ENCODE measurements at places on chromosomes 2 and 18. TPM values are rescaled to one million over a fixed set of nuclear protein-coding genes. Genes with fewer than 3 reads are reported as not detected.

Gene PCARE
- total RNA-seq: not detected

Gene CAMKMT
- total RNA-seq: 5.8 TPM

Gene NOL4
- total RNA-seq: 0.42 TPM

Gene ARMC9
- total RNA-seq: 27.5 TPM

Gene C2orf66
- total RNA-seq: not detected

Gene CRACDL
- 1.4 TPM for total RNA-seq

GRCh38 chr2:103788951-103789350 is 1027.1 kb downstream of the TMEM182 start:
- no peak for DNase-seq

GRCh38 chr2:3104261-3104660 is 273.4 kb downstream of the EIPR1 start:
- DNase-seq: no peak

- no peak for DNase-seq
Measured at GRCh38 chr18:9437672-9438071, 37.6 kb upstream of the RALBP1 start.

GRCh38 chr2:188527581-188527993 is 235.9 kb downstream of the GULP1 start:
- DNase-seq: no peak

DNA sequence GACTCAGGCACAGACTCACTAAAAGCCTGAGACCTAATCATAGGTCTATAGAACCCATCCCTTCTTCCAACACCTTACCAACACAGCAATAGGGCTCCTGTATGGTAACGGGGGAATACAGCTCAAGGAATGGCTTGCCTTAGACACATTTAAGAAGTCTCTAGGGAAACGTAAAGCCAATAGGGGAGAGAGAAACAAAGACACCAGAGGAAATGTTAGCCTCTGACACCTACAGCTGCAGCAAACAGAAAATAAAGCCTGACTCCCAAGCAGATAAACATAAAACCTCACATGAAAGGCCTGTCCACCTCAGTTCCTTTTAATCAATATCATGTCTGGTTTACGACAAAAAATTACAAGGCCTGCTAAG is 51.1 kb upstream of the NCOA1 start:
- no peak for DNase-seq

DNA sequence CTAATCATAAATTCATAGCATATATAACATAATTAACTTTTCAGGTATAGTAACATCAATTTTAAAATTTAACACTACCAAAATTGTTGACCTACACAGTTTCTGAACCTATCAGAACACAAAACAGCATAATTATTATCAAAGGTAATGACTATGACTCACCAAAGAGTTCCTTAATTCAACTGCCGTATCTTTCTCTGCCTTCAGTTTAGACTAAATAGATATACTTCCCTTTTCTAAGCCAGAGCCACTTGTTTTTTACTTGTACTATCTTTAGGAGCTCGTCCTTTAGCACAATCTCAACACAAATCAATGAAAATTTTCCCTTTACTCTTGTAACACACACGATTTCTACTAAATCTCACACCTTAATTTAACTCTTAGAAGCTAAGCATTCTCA is 54.4 kb downstream of the CCDC88A start:
- no peak for DNase-seq

- no peak for DNase-seq
Measured at GRCh38 chr2:179130560-179130959, 80.6 kb upstream of the CCDC141 start.

DNA sequence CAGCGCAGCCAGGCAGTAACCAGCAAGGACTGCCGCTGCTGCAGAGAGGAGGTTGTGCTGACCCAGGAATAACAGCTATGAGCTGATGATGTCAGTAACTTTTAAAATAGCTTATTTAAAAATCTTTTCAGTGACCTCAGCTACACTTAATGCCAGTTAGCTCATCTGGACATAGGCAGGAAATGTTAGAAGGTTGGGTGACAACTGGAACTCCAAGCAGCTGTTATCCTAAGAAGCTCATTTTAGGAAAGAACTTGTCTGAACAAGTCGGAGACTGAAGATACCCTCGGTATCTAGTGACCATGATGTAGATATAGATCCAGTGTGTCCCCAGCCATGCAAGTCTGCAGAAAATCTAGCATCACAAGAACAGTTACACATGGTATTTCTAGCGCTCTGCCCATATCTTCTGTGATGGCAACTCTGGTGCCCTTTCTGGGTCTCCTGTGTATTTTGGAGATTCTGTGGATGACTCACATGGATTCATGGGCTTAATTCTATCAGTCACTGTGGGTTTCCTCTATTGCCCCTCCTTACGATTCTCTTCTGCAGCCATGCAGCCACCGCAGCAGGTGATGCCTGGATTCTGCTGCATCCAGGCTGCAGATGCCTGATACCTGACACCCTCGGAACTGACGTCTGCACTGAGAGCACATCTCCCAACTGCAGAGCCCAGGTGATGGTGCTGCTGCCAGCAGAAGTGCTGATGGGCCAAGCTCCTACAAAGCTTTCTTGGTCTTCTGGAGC is 19.8 kb upstream of the PLEK start:
- no peak for DNase-seq
